ENCODE measurements at places on chromosomes 2 and 18. TPM values are rescaled to one million over a fixed set of nuclear protein-coding genes. Genes with fewer than 3 reads are reported as not detected.

Gene WDPCP
- total RNA-seq, result 22.9 TPM

Gene DSC2
- total RNA-seq, result 0.40 TPM

- H3K27me3 ChIP-seq, result no peaks in the 10 kb centered on the region
- peaks cover 51% of the 10 kb centered on the region for H3K36me3 ChIP-seq
- DNase-seq, result no peak
- no peak overlapping the region for H3K4me3 ChIP-seq
- no peak overlapping the region for H3K27ac ChIP-seq
Measured at GRCh38 chr2:190908532-190908931, 27.9 kb downstream of the GLS start.

- no peak for DNase-seq
- no peak overlapping the region for H3K27ac ChIP-seq
Measured at GRCh38 chr2:77507657-77508056, 14.5 kb downstream of the LRRTM4 start.

DNA sequence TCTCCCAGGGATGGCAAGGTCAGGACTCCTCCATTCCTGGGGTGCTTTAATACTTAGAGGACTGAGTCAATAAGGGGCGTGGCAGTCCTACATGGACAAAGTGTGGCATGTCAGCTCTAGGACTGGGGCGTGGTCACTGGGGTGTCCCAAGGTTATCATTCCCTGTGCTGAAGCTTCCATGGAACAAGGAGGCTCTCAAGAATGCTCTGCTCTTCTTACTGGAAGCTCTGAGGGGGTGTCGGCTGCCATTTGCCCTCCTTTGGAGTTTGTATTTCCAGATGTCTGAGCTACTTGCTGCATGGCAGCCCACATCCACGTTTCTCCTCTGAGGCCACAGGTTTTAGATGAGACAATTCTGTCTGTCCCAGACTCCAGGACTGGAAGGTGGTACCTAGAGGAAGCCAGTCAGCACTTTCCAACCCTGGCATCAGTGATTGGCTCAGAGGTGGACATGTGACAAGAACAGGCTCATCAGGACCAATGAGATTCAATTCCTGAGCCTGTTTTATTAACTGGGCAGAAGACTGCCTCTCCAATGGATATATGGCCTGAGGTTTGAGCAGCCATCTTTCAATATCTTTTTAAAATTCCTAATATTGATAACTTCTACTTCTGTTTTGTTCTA is 128.9 kb upstream of the ARL4C start:
- DNase-seq, result no peak
- no peak overlapping the region for H3K27ac ChIP-seq
- no peaks in the 10 kb centered on the region for H3K4me1 ChIP-seq
- H3K36me3 ChIP-seq, result no peaks in the 10 kb centered on the region

DNA sequence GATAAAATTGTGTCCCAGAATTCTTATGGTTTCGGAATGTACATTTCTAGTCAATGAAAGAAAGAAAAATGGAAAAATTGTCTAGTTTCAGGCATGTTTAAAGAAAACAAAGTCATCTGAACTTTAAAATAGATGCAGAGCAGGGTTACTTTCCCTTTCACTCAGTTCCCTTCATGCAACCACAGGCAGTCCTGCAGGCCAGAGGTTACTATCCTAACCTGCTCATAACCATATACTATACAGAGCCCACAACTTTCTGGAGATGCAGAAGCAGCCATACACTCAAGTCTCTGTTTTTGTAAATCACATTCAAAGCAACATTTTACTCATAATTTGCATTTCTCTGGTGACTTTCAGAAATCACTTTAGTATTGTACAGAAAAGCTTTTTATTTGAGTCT is 690.3 kb downstream of the MBD2 start:
- no peaks in the 10 kb centered on the region for H3K36me3 ChIP-seq
- no peaks in the 10 kb centered on the region for H3K27me3 ChIP-seq
- DNase-seq, result no peak
- no peaks in the 10 kb centered on the region for H3K4me1 ChIP-seq
- no peak overlapping the region for H3K27ac ChIP-seq
- H3K4me3 ChIP-seq, result no peak overlapping the region
